ENCODE measurements at places on chromosomes 7 and 10.

DNA sequence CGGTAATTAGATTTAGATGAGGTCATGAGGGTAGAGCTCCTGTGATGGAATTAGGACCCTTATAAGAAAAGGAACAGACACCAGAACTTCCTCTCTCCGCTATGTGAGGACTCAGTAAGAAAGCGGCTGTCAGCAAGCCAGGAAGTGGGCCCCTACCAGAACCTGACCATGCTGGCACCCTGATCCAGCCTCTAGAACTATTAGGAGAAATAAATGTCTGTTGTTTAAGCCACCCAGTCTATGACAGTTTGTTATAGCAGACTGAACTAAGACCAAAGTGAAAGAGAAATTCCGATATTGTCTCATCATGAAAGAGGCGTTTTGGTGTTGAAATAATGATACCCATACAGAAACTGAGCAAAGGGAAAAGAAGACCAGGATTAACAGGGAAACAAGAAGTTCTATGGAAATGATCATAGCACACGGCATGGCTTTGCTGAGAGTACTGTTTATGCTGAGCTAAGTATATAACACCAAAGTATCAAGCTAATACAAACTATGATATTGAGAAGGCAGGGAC is 9.2 kb downstream of the CLEC2L start:
- no peak for DNase-seq

GRCh38 chr7:150365673-150366398 is 2.8 kb upstream of the REPIN1 start:
- DNase-seq = no peak

- DNase-seq = no peak
Observed at GRCh38 chr7:49119706-49120105, 195.4 kb downstream of the CDC14C start.

DNA sequence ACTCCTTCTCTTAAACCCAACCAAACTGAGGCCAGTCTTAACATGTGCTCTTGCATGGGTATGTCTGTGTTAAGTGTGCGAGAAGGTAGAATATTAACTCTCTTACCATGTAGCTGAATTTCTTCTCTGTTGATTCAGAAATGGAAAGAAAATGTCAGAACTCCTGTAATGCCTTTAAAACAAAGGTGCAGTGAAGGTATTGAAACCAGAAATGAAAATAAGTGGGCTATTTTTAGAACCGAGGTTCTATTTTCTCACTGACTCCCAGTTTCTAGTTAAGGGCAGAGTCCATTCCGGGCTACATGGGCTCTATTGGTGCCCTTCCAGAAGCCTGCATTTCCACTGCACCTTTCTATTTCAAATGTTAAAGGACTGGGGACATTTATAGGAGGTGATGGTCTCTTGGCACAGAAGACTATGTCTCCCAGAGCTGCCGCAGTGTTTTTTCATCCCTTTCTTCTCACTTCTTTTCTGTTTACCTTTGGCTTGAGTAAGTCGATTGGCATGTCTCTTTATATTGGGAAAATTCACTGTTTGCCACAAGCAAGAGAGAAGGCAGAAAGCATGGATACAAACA is 174.9 kb downstream of the LRMDA start:
- DNase-seq = no peak

DNA sequence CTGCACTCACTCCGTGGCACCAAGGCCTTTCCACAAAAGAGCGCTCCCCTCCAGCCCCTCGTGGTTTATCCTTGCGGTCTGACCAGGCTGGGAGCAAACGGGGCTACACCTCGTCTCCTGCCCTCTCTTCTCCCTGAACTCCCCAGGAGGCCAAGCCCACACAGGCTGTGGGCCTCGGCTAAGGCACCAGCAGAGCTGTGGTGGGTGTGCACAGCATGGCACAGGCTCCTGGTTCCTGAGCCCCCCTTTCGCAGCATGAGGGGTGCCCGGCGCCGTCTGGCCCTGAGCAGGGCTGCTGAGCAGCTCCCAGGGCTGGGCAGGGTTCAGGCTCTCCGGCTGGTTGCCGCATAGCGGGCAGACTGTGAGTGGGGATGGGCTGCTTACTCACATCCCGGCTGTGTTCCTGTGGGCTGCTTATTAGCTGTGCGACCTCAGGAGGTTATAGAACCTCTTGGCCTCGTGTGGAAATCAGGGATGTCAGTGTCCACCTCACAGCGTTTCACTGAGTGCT is 90.4 kb downstream of the ZMIZ1 start:
- no peak for DNase-seq

DNA sequence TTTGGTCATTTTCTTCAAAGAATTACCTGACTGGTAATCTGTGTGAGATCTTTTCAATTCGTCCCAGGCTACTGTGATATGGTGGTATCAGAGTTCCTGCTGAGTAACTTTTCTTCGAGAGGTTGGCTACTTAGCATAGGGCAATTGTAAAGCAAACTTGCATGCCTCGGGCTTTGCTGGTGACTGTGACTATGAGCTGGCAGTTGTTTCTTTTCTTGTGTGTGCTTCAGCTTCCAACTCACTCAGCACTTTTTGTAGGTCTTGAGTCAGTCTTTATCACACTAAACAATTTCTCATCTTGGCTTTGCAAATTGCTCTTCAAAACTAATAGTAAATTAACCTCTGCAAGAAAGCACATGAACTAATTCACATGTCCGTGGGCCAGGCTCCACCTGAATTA is 44.3 kb downstream of the PRR15 start:
- peak; percentile 58 for DNase-seq

DNA sequence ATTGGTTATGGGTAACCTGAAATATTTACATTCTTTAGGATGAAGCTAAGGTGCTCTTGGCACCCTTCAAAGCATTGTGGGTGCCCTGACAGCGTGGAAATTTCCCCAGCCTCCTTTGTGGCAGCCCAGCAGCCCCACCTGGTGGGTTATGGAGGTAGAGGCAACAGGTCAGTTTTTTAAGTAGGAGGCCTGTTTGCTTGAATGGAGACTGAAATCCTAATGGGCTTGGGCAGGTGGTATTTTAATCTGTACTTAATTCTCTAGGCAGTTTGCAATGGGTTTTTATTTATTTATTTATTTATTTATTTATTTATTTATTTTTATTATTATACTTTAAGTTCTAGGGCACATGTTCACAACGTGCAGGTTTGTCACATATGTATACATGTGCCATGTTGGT is 139.4 kb downstream of the EPC1 start:
- no peak for DNase-seq

DNA sequence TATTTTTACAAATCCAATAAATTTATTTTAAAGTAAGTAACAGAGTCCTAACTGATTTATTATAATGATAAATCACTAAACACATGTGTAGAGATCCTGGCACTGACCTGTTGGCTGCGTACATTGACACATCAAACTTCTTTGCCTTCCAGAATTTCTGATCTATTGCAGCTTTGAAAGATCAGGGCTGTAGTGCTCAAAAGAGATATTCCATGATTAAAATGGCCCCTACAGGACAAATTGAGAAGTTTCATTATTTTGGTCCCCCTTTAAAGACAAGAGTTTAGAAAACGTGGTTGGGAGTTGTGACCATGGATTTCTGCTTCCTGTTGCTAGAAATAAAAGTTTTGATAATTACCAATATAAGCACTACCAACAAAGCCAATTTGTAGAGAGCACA is 87.7 kb upstream of the PDK4 start:
- no peak for DNase-seq

DNA sequence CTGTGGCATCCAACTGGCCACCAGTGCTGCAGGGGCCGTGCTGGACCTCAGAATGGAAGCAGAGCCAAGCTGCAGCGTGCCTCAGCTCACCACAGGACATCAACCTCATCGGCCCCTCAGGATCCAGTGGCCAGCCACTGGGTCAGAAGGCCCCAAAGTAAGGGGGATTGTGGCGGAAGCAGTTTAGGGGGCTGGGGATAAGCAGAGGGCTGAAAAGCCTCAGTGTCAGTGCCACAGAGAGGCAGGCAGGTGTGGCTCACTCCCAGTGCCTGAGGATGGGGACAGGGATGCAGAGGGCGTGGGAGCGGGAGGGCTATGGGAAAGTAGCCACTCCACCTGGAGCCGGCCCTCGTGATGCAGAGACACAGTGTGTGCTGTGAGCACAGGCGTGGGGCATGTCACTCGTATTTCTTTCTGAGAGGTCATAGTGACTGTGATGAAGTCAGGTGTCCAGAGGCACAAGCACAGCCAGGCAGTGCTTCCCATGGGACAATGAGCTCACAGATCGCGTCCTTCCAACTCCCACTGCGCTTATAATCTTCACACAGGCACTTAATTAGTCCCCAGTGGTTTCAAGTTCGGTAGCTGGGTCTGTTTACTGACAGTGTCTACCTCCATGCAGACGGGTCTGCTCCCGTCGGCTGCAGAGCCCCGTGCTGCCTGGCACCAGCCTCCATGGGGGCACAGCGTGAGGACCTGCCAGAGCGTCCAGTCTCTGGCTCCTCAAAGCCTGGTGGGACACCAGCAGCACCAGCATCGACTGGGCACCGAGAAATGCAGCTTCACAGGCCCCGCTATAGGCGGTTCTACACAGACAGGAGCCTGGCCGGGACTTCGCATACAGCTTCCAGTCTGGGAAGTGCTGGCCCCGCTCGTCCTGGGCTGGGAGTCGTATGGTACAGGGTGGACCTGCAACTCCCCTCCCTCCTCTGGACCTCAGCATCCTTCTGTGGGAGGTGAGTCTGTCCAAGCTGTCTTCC is 42.9 kb upstream of the CNPY1 start:
- no peak for DNase-seq

- no peak for DNase-seq
Observed at GRCh38 chr10:77253147-77253545, 384.5 kb downstream of the KCNMA1 start.

DNA sequence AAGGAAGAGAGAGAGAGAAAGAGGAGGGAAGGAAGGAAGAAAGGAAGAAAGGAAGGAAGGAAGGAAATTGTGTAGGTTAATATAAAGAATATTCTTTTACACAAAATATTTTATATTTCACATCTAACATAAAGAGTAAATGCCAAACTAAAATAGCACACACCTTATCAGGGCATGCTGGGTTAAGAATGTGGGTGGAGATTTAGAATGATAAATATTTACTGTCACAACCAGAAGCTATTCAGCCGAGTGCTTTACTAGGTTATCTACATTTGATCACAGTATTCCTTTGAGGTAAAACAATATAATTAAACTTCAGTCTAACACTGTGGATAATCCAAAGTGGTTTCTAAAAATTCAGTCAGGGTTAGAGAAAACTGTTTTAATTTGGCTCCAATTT is 103.3 kb downstream of the SEMA3A start:
- no peak for DNase-seq

GRCh38 chr7:40990841-40991240 is 712.0 kb downstream of the INHBA start:
- DNase-seq = no peak

All from BJ (cell line).